ENCODE measurements at places on chromosomes 2 and 18.

DNA sequence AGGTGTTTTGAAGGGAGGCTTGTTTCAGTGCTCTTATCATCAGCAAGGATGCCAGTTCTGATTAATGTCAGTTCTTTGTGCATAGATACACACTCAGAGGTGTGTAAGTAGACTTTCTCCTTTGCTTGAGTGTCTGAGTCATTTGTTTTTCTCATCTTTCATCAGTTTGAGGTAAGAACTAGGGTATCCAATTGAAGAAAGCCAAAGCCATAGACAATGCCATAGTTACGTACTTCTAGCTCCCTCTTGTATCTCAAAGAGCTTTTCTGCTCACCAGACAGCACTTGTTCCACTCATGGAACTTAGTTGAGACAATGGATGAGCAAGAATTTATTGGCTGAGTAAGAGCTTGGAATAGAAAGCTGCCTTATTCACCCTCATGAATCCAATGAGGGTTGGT, 520.1 kb downstream of the PIK3C3 start:
- no peak for DNase-seq

DNA sequence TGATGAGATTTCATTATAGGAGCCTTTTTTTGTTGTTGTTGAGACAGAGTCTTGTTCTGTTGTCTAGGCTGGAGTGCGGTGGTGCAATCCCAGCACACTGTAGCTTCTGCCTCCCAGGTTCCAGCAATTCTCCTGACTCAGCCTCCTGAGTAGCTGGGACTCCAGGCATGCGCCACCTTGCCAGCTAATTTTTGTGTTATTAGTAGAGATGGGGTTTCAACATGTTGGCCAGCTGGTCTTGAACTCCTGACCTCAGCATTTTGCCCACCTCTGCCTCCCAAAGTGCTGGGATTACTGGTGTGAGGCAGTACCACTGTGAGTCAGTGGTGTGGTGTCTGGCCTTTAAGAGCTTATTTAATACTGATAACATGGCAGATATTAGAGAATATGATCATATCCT, 60.1 kb downstream of the MOB4 start:
- DNase-seq, result no peak

DNA sequence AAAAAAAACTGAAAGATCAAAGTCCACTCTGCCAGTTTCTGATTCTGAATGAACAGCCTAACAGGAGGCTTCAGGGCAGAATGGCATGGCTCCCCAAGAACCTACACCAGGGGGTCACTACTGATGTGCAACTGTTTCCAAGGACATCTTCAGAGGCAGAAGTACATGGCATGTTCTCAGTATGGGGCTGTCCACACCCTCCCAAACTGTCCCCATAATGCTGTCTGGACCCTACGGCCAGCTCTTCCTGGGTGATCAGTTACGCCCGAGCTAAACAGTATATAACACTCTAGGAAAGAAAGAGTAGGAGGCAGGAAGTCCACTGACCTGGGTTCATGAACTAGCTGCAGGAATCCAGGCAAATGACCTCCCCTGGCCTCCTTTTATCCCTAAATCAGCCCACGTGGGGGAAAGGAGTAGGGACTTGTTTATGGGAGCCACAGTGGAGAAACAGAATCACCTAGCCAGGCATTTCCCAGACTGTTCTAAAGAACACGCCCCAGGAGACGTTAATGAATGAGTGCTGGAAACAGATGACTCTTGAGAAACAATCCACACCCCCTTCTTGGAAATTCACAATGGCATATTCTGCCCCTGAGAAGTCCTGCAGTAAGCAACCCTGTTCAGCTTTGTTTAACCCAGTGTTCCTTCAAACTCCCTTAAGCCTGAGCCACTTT, 2.5 kb downstream of the TMBIM1 start:
- no peak for DNase-seq

DNA sequence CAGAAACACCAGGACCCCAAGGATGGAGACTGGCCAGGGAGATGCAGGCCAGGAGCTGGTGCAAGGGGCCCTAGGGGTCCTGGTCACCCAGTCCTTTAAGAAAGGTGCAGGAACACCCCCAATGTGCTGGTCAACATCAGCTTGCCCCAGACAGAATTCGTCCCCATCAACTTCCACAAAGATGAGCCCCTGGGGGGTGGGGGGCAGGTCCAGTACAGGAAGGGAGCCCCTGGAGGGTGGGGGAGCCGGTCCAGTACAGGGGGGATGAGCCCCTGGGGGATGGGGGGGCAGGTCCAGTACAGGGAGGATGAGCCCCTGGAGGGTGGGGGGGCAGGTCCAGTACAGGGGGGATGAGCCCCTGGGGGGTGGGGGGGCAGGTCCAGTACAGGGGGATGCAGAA, 160.7 kb upstream of the SALL3 start:
- no peak for DNase-seq

DNA sequence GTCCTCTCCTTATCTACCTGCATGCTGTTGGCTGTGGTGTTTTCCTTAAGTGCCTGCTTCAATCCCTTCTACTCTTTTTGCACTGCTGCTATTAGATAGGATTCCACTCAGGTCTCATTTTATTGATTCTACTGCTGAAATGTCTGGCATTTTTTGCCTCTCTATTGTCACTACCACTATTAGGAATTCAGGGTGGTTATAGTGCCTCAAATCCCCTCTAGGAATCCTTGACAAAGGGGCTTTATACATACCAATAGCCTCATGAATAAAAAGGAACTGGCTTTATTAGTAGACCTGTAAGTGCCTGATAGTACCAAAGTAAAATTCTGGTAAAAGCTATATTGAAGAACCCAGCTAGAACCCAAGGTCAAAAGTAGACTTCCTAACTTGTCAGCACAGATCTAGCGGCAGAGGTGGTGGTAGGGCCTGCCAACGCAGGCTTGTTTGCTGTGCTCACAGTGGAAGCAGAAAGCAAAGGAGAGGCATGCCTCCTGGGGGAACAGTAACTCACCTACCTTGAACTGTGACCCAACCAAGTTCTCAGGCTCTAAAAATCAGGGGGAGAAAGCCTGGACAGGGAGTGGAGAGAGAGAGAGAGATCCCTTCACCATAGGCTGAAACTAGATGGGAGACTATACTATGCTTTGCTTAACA, 200.8 kb downstream of the RAB3GAP1 start:
- DNase-seq, result no peak

- DNase-seq, result no peak
Observed at GRCh38 chr2:203498161-203498560, 36.9 kb downstream of the RAPH1 start.

DNA sequence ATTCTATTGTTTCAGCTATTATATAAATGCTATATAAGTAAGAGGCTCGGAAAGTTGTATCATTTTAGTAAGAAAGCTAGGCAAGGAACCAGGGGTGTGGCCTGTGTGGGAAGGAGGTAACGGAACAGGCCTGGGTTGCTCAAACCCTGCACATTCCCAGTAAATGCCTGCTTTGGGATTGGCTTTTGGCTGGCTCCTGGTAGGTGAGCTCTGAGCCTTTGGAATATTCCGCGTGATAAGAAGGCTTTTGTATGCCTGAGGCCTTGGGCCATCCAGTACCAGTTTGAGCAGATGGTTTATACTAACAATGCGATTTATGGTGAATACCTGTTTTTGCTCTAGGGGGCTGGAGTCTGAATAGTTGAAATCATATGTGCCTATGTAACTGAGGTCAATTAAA, 42.6 kb upstream of the CDH20 start:
- no peak for DNase-seq

- DNase-seq, result no peak
Observed at GRCh38 chr2:163736433-163737189, 803 bp upstream of the FIGN start.

DNA sequence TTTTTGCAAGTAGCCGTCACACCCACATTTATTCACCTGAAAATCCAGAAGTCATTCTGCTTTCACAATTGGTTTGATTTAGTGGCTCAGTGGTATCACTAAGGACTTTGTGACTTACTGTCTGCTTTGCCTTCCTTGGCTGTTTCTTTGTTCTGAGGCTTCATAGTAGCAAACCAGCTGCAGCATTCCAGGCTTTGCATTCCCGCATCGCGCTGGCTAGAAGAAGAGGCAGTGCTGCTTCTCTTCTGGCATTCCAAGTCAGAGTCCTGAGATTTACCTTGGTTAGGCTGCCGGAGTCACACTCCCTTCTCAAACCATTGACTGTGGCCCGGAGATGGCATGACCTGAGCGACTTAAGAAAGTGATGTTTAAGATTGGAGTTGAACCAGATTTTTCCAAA, 35.1 kb downstream of the MYO1B start:
- no peak for DNase-seq

GRCh38 chr2:60481257-60481656, 72.2 kb downstream of the BCL11A start:
- no peak for DNase-seq

- no peak for DNase-seq
Observed at GRCh38 chr2:223459328-223459939, 142.7 kb downstream of the SCG2 start.

- no peak for DNase-seq
Observed at GRCh38 chr18:23053776-23054457, 81.4 kb upstream of the CABLES1 start.

GRCh38 chr18:44325903-44326635, 354.6 kb upstream of the SETBP1 start:
- no peak for DNase-seq

- no peak for DNase-seq
Observed at GRCh38 chr2:31227711-31228125, 6.2 kb upstream of the EHD3 start.

GRCh38 chr2:112182581-112183034, 44.4 kb downstream of the FBLN7 start:
- DNase-seq, result no peak

DNA sequence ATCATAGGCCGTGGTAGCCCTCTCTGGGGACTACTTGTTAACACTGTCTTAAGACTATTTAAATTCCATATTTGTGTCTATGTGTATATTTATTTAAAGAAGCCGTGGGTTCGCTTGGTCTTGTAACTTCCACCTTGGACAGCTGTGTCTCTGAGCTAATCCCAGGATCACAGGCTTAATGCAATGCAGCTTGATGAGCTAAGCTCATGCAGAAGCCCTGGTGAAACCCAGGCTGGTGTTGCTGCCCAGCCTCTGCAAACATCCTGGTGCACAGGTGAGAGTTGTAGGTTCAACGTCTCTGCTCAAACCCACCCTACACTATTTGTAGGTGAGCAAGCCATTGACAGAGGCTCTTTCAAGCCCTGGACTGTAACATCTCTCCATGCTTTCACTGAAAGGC, 211.8 kb downstream of the FAM210A start:
- no peak for DNase-seq

GRCh38 chr2:128465246-128466170, 146.8 kb upstream of the HS6ST1 start:
- no peak for DNase-seq

- DNase-seq, result no peak
Observed at GRCh38 chr2:170152421-170152820, 25.5 kb upstream of the MYO3B start.

DNA sequence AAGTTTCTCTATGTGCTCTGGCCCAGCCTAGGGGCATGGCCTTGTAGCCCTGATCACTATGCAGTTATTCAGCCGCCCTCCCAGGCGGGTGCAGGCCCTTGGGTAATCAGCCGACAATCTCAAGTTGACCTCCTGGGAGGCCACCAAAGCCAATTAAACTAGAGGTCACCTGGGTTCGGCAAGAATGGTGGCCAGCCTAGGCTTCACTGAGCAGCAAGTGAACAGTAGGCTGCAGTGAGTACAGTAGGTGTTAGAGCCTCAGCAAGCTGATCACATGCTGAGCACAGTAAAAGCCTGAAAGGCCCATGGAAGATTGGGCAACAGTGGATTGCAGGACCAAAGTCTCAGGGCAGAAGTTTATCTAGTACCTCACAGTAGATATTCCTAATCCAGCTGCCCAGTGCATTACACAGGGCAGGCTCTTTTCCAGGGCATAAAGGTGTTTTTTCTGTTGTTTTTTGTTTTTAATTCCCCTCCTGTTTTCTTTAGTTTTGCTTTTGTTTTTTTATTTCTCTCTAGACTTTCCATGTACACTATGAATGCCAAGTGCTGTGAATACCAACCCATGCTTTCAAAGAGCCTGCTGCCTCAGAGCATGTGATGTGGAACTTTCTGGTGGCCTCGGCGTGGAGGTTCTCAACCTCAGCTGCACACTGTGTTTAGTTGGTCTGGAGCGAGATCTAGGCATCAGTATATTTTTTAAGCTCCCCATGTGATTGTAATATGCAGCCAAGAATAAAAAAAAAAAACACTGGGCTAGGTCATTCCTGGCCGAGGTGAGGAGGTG, 55.9 kb upstream of the ATL2 start:
- no peak for DNase-seq

GRCh38 chr2:24207359-24207758, 32.5 kb downstream of the FAM228A start:
- DNase-seq, result no peak

DNA sequence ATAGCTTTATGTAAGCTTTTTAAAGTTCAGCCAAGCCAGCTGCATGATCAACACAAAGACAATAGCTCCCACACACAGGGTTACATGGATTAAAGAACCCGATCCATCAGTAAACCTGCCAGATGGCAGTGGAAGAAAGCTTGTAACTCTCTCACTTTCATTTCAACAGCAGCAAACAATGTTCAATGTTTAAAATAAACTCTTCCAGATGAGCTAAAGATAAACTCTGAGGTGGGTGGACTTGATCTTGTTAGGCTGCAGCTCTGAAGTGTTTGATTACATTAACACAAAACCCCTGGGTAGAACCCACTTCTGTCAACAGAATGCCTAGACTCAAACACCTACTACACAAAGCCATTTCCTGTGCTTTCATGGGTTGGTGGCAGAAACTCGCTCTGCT, 13.9 kb downstream of the RDH14 start:
- DNase-seq, result no peak

GRCh38 chr18:51754566-51754965, 557.1 kb upstream of the MEX3C start:
- DNase-seq, result no peak

DNA sequence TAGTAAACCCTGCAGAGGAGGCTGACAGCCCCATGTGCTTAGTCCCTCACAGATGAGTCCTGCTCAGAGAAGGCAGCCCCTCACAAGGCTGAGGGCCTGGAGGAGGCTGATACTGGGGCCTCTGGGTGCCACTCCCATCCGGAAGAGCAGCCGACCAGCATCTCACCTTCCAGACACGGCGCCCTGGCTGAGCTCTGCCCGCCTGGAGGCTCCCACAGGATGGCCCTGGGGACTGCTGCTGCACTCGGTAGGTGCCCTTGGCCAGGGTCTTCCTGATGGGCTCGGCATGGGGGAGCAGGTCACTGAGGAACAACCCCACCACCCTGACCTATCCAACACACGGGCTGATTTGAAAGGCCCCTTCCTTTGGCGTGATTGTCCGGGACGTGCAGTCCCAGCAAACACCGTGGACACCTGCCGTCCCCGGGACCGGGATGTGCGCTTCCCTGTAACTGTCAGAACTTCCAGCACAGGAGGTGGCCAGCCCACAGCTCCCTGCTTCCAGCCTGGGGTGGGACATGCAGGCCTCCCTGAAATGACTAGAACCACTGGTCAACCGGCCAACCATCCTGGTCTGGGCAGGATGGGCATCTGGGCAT, 38.6 kb downstream of the MLPH start:
- DNase-seq, result no peak

GRCh38 chr2:28997237-28997846, 16.2 kb downstream of the TOGARAM2 start:
- no peak for DNase-seq

DNA sequence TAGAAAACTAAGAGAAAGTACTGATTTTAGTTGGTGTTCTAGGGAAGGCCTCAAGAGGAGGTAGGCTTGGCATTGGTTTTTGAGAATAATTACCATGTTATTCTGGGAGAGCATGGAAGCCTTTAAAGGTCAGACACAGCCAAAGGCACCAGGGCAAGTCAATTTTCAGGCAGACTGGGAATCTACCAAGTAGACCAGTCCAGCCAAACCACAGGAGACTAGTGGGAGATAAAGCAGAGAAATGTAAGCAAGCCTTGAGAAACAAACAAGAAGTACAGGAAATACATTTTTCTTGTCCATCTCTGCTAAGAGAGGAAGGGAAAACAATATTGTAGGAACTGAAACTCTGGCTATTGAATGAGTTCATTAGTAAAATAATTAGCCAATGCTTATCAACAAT, 5.5 kb upstream of the CCDC68 start:
- DNase-seq, result no peak

Measured in stimulated activated CD8-positive, alpha-beta memory T cell treated with anti-CD3 and anti-CD28 coated beads, Interleukin-15, amount 100 ng/mL, for 4 hours (primary cell).